T-helper 17 cell (primary cell): ENCODE measurements at places on chromosomes 4 and X. TPM values are rescaled to one million over a fixed set of nuclear protein-coding genes. Genes with fewer than 3 reads are reported as not detected.

DNA sequence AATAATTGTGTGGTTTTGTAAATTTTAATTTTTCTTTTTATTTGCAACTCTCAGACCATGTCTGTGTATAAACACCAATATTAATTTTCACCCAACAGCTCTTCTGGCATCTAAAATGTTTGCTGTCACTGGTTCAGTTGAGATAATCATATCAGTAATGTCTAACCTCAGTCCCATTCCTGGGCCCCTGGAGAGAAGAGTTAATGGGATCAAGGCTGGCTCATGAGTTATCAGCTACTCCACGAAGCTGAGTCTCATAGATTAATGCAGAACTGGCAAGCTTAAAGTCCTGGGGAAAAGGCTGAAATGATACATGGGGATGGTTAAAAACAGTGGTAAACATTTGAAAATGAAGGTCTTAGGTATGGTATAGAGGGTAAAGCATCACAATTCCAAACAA is 28.4 kb upstream of the TSPAN5 start:
- DNase-seq = no peak

GRCh38 chrX:11100281-11101035 is 10.7 kb upstream of the HCCS start:
- no peak for DNase-seq

DNA sequence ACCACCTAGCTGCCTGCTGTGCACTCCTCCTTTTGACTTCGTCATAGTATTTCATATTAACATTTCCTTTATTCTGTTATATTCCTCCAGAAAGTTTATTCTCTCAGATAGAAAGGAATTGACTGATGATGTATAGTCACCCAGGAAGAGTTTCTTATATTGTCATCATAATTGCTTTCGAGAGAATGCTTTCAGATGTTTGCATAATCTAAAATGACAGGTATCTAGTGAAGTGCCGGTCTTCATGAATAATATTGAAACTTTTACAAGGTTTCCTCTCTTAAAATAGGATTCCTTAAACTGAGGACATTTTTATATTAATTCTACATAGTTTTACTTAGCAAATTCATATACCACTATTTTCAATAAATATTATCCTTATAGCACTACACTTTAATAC is 10.1 kb downstream of the SEC24D start:
- no peak for DNase-seq

DNA sequence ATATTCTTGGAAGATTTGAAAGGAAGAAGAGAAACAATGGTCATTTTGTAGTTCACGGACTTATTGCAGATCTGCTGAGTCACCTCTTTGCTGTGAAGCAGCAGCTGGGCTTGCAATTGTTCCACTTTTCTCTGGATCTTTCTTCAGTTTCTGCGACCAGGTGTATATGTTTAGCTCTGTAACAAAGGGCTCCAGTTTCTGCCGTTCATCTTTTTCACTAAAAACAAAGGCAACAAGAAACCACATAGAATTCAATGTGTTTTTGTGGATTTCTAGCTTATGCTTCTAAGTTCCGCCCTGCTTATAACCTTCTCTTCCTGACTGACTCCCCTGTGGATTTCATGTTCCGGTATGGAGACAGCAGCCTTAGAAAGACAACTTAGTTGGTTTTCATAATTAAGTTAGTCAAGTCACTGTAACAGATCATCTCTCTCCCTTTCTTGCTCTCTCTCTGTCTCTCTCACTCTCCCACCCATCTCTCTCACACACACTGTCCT is 121.6 kb upstream of the EPHA5 start:
- no peak for DNase-seq

- no peak for DNase-seq
Observed at GRCh38 chrX:16573781-16574180, 76.2 kb upstream of the S100G start.

DNA sequence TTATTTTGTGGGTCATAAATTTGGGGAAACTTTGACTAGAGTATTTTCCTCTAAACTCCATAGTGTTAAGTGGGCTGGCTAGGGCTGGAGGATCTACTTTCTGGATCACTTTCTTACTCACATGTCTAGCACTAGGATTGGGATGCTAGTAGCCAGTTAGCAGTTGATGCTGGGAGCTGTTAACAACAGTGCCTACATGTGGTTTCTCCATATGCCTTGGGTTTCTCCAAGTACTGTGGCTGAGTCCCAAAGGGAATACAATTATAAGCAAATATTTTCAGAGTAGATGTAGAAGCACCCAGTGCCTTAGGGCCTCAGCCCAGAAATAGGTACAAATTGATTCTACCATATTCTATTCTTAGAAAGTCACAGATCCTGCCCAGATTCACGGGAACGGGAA is 1614.9 kb downstream of the ARAP2 start:
- DNase-seq = no peak

- DNase-seq = no peak
Observed at GRCh38 chrX:50726296-50726695, 87.7 kb downstream of the SHROOM4 start.

- DNase-seq = peak; percentile 9
Observed at GRCh38 chr4:88659055-88659889, 38.4 kb downstream of the NAP1L5 start.

DNA sequence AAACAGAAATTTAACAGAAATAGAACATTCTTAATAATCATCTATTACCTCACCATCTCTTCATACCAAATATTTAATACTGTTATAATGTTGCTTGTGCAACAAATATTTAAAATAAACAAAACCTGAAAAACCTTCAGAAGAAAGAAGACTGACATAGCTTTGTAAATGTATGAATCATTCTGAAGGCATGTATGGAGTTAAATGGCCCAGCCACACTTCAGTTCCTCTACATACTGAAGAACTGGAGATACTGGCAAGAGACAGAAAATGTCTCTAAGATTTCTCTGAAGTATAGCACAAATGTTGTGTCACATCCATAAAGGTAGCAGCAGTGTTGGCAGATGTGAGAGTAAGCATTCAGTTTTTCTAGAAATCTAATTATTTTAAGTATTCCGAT is 275.3 kb upstream of the FGF13 start:
- no peak for DNase-seq

- DNase-seq = no peak
Observed at GRCh38 chr4:59484944-59485343, 1715.2 kb upstream of the ADGRL3 start.

The CT45A1 gene
- total RNA-seq = not detected

The GYG2 gene
- total RNA-seq = not detected

The EGF gene
- total RNA-seq = 0.30 TPM

The PGAM4 gene
- total RNA-seq = not detected

The CYBB gene
- 2.3 TPM for total RNA-seq
